ENCODE measurements at places on chromosomes 5 and 9.

- DNase-seq = no peak
Observed at GRCh38 chr9:12863618-12864017, 88.8 kb downstream of the LURAP1L start.

DNA sequence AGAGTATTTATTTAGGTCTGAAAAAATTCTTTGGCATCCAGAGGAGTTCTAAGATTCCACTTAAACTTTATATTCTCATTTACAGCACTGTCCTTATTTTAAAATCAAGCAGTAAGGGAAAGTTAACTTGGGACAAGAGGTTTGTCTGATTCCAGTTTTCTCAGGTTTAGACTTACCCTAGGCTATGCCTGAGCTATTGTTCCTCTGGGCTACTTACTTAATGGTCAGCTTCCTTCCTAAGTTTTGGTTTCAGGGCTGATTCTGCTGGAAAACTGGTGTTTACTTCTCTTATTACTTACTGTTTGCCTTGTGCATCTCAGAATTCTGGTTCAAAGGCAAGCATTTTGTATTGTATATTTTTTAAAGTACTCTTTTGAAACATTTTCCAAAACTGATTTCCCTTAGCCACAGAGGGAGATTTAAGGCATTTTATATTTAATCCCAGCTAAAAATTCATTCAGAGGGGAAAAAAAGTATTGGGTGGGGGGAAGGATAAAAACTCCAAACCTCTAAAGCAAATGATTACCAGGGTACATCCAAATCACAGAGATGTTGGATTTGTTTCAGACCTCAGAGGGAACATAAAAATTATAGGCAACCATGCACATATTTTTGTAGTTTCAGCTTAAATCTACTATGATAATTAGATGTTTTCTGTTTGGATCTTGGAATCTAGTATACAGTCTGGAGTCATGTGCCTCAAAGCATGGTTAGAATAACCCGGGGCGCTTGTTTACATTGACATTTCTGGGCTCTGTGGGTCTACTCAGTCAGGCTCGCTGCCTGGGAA lies 290.0 kb downstream of the ARHGAP26 start:
- no peak for DNase-seq

GRCh38 chr5:139788294-139788910 lies 7.2 kb upstream of the PSD2 start:
- DNase-seq = no peak

DNA sequence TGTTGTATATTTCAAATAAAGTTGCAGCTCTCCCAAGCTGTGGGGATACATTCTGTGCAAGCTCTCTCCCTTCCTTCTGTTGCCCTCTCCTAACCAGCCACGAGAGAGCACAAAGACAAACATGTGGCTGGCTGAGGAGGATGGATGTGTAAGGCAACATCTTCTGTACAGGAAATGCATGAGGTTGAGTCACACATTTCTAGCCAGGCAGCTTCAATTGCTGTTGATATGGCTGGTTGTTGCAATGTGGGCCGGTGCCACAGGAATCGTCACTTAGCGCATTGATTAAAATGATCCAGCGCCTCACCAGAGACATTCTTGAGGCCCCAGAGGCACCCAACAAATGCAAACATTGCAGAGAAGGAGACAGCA lies 207.1 kb downstream of the ICE1 start:
- DNase-seq = no peak

DNA sequence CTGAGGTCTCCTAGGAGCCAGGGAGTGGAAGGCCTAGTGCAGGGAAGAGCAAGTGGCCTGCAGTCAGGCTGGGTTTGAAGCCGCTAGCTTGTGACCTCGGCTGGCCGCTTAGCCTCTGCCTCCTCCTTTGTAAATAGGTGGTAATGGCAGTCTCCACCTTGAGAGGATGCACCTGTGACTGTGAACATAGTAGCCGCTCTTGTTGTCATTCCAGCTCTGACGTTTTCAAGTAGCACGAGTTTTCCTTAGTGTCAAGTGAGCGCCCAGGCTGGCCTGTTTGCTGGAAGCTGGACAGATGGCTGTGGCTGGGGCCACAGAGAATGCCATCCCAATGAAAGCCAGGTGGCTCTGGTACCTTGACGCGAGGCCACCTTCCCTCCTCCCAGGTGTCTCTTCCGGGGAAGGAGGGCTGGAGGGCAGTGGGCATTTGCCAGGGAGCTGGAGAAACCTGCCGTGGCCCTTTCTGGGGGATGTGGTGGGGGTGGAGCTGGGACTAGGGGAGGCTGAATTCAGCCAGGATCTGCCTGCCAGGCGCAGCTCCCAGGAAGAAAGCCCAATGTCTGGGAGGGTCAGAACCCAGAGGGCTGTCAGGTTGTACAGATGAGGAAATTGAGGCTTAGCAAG lies 2.5 kb downstream of the ASS1 start:
- no peak for DNase-seq

DNA sequence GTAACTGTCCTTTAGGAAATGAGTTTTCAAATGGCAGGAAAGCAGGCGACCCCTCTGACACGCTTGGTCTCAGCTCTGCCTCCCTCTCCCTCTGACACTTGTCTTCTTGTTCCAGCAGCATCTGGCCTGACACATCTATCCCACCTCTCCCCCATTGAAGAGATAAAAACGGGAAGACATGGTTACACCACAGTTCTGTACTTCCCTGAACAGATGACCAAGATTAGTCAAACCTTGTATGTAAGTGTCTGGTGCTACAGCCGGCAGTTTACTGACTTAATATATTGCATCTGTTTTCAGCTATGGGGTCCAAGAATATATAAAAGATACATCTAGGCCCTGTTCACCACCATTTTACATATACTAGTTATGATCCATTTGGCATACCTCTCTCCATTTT lies 29.6 kb upstream of the MLLT3 start:
- no peak for DNase-seq

- no peak for DNase-seq
Observed at GRCh38 chr5:44542470-44542869, 153.2 kb upstream of the FGF10 start.

DNA sequence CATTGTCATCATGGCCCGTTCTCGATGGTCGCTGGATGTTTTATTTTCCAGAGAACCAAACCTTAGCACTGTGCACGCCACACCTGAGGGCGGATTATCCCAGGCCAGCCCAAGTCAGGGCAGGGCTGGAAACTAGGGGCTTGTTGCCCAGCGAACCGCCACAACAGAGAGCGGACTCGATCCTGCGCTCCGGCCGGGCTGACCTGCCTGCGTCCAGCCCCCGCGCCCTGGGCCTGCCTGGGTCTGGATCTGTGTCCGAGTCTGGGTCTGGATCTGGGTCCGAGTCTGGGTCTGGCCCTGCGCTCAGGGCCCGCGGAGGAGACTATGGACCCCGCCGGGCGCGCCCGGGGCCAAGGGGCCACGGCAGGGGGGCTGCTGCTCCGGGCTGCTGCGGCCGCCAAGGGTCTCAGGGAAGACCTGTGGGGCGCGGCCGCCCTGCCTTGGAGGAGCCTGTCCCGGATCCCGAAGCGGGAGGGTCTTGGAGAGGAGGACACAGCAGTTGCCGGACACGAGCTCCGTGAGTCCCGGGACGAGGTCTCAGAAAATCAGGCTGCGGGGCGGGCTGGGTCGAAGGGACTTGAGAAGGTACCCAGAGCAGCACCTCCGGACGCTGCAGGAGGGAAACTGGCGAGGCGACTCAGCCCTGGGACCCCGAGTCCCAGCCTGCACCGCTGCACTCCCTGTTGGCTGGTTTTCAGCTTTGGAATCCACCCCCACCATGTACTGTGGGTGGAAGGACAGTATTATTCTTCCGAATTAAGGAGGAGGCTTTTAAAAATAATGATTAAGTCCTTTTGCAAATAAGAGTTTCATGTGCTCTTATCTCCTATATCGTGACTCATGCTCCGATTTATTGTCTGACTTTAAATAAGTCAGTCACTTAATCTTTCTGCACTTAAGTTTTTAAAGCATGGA lies at the start of gene ANKDD1B:
Gene ANKDD1B, plus strand, starts transcription at position 143 of the 915 bp plus-strand sequence. Its CDS starts 182 bp downstream, at position 325.
- DNase-seq = no peak
